Right lung (tissue), 10 donors: ENCODE measurements at places on chromosomes 1 and 21. TPM values are rescaled to one million over a fixed set of nuclear protein-coding genes. Genes with fewer than 3 reads are reported as not detected.

Gene UQCRH
- 366 TPM for polyA plus RNA-seq

Gene LCE3D
- polyA plus RNA-seq: not detected

GRCh38 chr1:1260843-1261560 lies 12.7 kb downstream of the UBE2J2 start:
- no peak for DNase-seq

DNA sequence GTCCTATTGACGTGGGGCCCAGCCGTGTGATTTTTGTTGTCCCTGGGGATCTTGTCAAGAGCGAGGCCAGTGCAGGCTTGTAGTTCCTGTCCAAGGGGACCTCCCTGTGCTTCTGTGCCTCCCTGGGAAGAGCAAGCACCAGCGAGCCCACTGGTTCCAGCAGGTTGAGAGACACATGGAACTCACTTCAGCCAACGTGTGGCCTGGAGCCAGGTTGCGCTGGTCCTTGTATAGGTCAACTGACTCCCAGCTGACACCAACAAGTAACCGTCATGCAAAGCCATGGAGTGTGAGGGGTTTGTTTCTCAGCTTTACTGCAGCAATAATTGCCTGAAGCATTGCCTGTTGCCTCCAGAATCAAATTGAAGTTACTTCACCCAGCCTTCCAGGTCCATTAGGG lies 63.0 kb downstream of the DISP3 start:
- no peak for DNase-seq

DNA sequence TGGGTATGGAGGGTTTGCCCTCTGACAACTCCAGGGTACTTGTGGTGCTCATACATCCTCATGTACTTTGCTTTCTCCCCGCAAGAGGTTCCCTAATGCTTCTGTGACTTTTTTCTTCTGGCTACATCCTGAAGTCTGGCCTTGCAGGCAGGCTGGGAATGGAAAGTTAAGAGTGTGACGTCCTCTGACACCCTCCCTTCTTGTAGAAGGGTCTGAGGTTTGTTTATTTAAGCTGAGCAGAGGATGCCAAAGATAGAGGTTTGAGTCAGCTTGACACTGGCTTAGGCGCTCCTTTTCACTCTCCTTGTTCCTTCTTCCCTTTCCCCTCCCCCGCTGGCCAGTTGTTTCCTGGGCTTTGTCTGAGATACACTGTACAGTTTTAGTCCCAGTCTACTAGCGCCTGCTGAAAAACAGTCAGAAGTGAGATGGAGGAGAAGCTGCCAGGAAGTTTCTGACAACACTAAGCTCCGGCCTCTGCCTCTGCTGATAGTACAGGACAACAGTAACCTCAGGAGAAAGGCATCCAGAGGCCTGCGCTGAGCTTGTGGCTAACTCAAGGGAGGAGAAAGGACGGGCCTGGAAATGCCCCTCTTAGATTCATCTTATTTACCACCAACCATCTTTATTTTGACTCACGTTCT lies at the start of gene MACF1:
MACF1 (plus strand) TSS at position 255 of the 641 bp plus-strand sequence; CDS start at position 583, 328 bp downstream.
- peak; percentile 63 for DNase-seq
